ENCODE measurements at places on chromosomes 2 and 18. TPM values are rescaled to one million over a fixed set of nuclear protein-coding genes. Genes with fewer than 3 reads are reported as not detected.
A peak's percentile ranks its signal among the peaks of the same experiment; 100 is the strongest.

- DNase-seq: no peak
Observed at GRCh38 chr18:79628416-79629248, 51.0 kb upstream of the CTDP1 start.

DNA sequence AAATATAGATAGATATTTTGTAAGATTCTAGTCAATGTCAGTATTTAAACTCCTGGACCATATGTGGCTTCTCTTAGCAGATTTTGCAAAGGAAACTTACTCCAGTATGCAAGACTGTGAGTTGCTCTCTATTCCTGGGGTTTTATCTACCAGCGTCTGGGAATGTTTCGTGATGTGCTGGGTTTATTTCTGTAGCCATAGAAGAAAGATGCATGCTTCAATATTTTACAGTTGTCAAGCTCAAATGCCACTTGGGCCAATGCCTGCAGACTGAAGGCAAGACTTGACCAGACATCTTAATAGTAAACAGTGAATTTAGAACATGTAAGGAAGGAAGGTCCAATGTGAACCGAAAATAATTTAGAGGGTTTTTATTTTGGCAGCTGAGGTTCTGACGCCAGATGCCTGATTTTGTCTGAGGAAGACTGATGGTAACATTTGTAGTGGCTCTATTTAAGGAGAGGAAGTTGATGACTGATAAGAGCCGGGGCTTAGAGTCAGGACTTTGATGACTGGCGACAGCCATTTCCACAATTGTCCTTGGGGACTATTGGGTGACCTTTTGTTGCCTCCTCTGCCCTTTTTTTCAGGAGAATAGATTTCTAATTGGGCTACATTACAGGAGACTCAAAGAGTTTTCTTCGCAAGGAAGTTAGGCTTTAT lies 154.3 kb downstream of the RAPGEF4 start:
- DNase-seq: no peak

DNA sequence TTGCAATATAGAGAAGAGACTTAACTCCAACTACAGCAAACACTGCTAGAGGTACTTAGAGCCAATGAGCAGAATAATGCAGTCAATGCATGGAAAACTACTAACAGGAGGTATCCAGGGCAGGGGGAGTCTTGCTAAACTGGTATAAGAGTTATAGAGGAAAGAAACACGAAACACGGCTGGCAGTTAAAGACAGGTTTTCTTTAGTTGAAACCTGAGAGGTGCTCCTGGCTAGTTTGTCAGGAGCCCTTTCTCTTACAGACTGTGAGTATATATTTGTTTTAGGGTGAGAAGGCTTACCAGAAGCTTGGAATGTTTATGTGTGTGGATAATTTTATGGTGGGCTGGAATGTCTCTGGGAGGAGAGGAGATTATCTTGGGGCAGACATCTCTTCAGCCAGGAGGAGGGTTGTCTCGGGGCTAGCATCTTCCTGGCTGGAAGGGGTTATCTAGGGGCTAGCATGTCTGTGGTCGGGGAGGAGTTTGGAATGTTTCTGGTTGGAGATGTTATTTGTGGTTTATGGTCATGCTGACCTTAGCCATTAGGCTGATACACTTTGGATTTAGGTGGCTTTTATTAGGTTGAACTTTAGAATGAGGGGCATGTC lies 1048.8 kb downstream of the DPP10 start:
- DNase-seq: no peak

GRCh38 chr2:25383806-25384205 lies 42.1 kb upstream of the DNMT3A start:
- DNase-seq: no peak

GRCh38 chr2:202700075-202700901 lies 65.5 kb downstream of the FAM117B start:
- no peak for DNase-seq

DNA sequence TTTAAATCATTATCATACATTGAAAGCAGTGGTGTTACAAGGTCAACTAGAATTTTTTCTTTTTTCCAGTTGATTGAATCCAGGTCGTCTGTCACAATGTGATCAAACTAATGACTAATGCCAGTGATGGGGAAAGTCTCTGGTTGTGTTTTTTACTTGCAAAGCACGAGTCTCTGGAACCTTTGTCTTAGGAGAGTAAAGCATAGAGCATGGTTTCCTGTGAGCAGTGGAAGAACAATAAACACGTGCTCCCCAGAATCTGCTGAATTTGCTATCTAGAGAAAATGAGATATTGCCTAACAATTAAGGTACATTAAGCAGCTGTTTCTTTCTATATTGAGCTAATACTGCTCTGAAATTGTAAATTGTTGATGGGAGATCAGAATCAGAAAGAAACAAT lies 1332.4 kb upstream of the TMEFF2 start:
- DNase-seq: no peak

DNA sequence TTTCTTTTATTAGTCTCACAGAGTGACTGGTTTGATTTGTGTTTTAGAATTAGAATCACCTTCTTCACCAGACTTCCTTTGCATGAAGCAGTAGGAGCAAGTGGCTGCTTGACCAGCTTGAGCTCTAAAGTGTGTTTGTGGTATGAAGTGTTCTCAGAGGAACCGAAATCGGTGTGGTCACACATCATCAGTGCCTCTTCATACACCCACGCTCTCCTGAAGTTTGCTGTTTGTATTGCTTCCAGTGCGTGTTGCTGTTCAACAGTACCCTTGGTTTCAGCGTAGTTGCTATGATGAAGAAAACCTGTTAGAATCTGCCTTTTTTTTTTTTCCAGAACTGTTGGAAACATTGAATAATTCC lies 77.9 kb downstream of the LIMS1 start:
- DNase-seq: peak; percentile 30

The POTEE gene
- total RNA-seq: 0.69 TPM

The C2orf66 gene
- 0.20 TPM for total RNA-seq

The MATN3 gene
- not detected for total RNA-seq

GRCh38 chr18:46324087-46324955 lies 220.1 kb downstream of the HAUS1 start:
- DNase-seq: no peak

The UGT1A4 gene
- total RNA-seq: not detected

The HSBP1L1 gene
- total RNA-seq: 11.5 TPM

The SUMO1 gene
- 101 TPM for total RNA-seq

The MAP3K19 gene
- total RNA-seq: not detected

DNA sequence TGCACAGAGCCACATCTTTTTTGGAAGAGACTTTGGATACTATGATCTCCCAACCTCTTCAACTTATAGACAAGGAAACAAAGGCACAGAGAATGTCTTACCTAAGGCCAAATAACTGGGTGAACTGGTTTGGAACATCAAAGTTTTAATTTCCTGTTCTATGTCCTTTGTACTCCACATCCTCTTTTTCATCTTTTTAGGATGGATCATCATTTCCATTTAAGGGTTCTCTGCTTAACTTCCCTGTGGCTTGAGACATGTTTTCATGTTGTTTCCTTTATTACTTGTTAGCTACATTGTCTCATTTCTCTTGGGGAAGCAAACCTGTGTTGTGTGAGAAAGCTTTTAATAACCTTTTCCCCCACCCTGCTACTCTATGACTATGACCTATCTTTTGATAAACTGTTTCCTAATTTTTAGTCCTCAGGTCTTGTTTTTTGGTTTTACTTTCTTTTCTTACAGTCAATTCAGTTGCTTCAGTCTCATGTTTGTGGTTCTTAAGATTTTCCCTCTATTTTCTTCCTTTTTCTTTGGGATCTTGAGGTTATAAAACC lies 22.5 kb upstream of the RMND5A start:
- no peak for DNase-seq

DNA sequence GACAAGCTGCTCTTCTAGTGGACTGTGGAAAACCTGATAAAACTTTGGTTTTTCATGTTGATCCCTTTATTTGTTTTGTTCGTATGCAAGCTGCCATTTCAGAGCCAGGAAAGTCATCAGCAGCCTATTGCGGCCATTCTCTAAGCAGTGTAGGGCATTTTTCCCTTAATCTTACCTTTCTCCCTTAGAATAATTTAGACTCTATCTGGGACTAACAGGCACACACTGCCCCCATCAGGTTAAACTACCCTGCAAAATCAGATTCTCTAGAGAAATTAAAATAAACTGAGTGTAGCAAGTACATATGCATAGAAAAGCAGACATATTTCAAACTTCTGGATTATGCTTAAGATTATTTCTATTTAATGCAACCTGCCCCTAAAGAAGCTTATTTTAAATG lies 347.5 kb downstream of the METTL4 start:
- DNase-seq: no peak

The KLHL41 gene
- 0.08 TPM for total RNA-seq

GRCh38 chr2:178069551-178069950 lies 3.0 kb downstream of the PDE11A start:
- DNase-seq: no peak

- DNase-seq: no peak
Observed at GRCh38 chr2:173993459-173993858, 28.3 kb upstream of the SP3 start.

DNA sequence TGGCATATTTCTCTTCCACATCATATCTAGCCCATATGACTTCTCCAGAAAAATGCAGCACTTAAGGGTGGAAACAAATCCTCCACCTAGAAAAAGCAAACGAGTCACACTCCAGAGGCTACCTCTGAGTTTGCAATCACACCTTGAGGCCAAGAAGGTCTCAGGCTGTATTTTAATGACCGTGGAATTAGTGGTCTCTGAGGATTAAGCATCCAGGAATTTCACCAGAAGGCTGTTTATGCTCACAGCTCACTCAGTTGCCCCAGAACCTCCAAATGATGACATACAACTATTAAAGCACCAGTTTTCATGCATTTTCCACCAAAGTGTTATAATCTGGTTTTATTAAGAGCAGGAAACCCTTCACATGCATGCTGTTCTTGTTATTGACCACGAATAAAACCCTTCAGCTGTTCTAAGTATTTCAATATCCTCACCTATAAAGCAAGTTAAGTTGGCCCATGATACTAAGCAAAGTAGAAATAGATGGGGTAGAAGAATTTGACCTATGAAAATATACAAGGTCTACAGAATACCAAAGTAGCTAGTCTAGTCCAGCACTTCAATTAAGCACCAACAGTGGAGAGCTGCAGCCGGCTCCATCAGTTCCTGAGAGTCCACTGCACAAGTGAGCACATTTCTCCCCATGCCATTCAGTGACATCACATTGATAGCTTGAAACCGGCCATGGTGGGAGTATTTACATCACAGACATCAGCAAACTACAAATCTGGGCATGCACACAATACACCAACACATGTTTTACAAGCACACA lies 39.5 kb upstream of the SLC14A1 start:
- DNase-seq: no peak

DNA sequence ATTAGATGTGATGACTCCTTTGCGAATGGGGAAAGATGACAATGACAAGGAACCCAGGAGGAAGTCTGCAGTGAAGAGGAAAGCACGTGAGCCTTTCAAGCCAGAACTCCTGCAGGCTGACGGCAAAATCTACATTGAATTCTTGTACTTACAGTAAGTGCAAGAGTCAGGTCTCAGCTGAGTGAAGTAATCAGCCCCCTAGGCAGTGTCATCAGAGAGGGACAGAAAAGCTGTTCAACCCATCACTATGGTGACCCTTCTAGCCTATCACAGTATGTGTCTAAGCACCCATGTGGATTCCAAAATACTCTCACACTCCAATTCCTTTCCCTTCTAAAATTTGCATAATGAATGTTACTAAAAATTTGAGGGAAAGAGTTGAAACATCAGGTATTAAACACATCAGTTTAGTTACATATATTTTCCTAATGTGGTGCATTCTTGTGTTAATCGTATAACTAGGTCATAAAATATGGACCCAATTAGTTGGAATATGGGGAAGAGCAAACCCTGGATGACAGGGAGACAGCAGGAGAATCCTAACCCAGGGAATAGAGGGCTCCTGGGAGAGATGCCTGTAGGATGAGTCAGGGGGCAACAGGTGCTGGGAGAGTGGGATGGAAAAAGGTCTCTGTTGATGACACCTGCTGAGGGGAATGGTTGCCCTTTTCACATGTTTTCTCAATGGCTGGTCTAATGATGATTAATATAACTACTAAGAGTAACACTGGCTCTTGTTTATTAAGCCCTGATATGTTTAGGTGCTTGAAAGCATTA lies 39.5 kb downstream of the VWC2L start:
- no peak for DNase-seq

DNA sequence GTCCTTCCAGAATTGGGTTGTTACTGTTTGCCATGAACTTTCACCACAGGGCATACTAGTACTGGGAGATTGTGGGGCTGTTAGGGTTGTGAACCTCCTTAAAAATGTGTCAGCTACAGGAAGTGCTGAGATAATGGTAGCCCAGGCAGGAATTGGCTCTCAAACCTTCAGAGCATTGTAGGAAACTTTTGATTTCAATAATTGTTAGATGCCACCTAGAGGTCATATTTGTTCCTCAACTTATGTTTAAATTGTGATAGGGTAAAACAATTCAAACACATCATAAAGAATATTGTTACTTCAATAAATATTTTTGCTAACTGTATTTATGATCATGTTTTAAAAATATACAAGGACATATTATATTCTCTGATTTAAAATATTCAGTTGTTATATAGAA lies 594.6 kb downstream of the ADCYAP1 start:
- DNase-seq: no peak

The SP5 gene
- not detected for total RNA-seq

- no peak for DNase-seq
Observed at GRCh38 chr2:241188361-241189092, at the start of gene ANO7. Gene ANO7, plus strand, starts transcription at chr2:241188677. Its CDS starts 1,387 bp downstream, at chr2:241190064.

GRCh38 chr18:1393929-1394328 lies 489.3 kb downstream of the ADCYAP1 start:
- no peak for DNase-seq

GRCh38 chr2:196215376-196215775 lies 44.0 kb upstream of the STK17B start:
- no peak for DNase-seq

DNA sequence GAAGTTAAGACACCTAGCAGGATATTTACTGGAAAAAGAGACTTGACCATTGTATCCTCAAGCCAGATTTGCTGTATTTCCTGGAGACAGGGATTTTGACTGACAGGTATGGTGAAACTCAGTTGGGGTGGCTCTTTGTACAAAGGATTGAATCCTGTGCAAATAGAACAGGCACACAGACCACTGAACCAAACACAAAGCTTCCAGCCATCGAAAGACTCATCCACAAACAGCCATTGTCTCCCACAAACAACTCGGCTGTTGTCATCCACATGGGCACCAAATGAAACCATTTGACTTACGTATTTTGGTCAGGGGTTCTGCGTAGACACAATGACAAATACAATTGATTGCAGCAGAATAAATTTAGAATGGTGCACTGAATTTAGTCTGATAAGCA lies 15.9 kb downstream of the RNF152 start:
- no peak for DNase-seq

DNA sequence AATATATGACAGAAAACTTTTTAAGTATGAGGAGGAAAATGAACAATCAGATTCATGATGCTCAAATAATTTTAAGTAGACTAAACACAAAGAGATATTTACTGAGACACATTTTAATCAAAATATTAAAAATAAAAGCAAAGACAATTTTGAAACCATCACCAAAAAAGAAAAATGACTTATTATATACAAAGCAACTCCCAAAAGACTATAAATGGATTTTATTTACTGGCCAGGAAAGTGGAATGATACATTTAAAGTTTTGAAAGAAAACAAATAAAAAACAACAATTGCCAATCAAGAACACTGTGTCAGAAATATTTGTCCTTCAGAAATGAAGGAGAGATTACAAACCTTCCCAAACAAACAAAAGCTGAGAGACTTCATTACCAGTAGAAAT lies 968.5 kb upstream of the CELF4 start:
- no peak for DNase-seq

The ADD2 gene
- 19.5 TPM for total RNA-seq

All from activated CD4-positive, alpha-beta T cell treated with anti-CD3 and anti-CD28 coated beads, Interleukin-2, amount 10 ng/mL, durations not matched to agents 7 days and 5 days (primary cell).